ENCODE measurements at places on chromosomes 16 and 17. TPM values are rescaled to one million over a fixed set of nuclear protein-coding genes. Genes with fewer than 3 reads are reported as not detected.

SPATA22 gene
- total RNA-seq: not detected

CDH13 gene
- 6.2 TPM for total RNA-seq

CALB2 gene
- under 0.01 TPM for total RNA-seq

AIPL1 gene
- total RNA-seq: not detected

ADGRG1 gene
- 1.7 TPM for total RNA-seq

UNC13D gene
- 2.5 TPM for total RNA-seq

FLII gene
- total RNA-seq: 445 TPM

MYOCD gene
- total RNA-seq: 0.32 TPM

SALL1 gene
- total RNA-seq: 0.16 TPM

PPL gene
- 46.3 TPM for total RNA-seq

CBX8 gene
- 5.6 TPM for total RNA-seq

LDHD gene
- total RNA-seq: 0.43 TPM

ERAL1 gene
- 11.1 TPM for total RNA-seq

KRTAP4-5 gene
- total RNA-seq: not detected

CTRL gene
- 2.3 TPM for total RNA-seq

KRT20 gene
- not detected for total RNA-seq

SETD6 gene
- 9.5 TPM for total RNA-seq

ASB16 gene
- total RNA-seq: not detected

ZC3H7A gene
- total RNA-seq: 27.9 TPM

GFAP gene
- total RNA-seq: 0.17 TPM

PYY gene
- total RNA-seq: not detected

CDH16 gene
- total RNA-seq: not detected

GRIN2A gene
- 0.32 TPM for total RNA-seq

OTOP2 gene
- not detected for total RNA-seq

MIF4GD gene
- 3.3 TPM for total RNA-seq

ASGR2 gene
- not detected for total RNA-seq

TNFSF12 gene
- 7.3 TPM for total RNA-seq

HOXB7 gene
- 3.8 TPM for total RNA-seq

MYH11 gene
- under 0.01 TPM for total RNA-seq

MEIOC gene
- total RNA-seq: not detected

MYH3 gene
- 0.16 TPM for total RNA-seq

GRAPL gene
- total RNA-seq: 0.16 TPM

DNAH9 gene
- not detected for total RNA-seq

XPO6 gene
- 86.2 TPM for total RNA-seq

RPS6KB1 gene
- total RNA-seq: 19.7 TPM

DLX4 gene
- total RNA-seq: not detected

RUNDC3A gene
- 0.17 TPM for total RNA-seq

CSH2 gene
- not detected for total RNA-seq

TPSG1 gene
- total RNA-seq: not detected

PRSS33 gene
- not detected for total RNA-seq

SRCIN1 gene
- total RNA-seq: not detected

PMFBP1 gene
- 0.32 TPM for total RNA-seq

TBC1D3C gene
- total RNA-seq: not detected

ST6GALNAC2 gene
- 1.4 TPM for total RNA-seq

MT1A gene
- not detected for total RNA-seq

MYCBPAP gene
- 2.6 TPM for total RNA-seq

SLC16A5 gene
- 10.6 TPM for total RNA-seq

UNC45B gene
- total RNA-seq: not detected

PRR35 gene
- total RNA-seq: not detected

CCDC200 gene
- 0.16 TPM for total RNA-seq

TP53TG3B gene
- not detected for total RNA-seq

CDK10 gene
- total RNA-seq: 34.5 TPM

TP53TG3F gene
- total RNA-seq: not detected

ZNF267 gene
- 10.1 TPM for total RNA-seq

Data from bronchial smooth muscle cell (primary cell).